Astrocyte (in vitro differentiated cells and primary cell): ENCODE measurements at places on chromosomes 16 and 17.

DNA sequence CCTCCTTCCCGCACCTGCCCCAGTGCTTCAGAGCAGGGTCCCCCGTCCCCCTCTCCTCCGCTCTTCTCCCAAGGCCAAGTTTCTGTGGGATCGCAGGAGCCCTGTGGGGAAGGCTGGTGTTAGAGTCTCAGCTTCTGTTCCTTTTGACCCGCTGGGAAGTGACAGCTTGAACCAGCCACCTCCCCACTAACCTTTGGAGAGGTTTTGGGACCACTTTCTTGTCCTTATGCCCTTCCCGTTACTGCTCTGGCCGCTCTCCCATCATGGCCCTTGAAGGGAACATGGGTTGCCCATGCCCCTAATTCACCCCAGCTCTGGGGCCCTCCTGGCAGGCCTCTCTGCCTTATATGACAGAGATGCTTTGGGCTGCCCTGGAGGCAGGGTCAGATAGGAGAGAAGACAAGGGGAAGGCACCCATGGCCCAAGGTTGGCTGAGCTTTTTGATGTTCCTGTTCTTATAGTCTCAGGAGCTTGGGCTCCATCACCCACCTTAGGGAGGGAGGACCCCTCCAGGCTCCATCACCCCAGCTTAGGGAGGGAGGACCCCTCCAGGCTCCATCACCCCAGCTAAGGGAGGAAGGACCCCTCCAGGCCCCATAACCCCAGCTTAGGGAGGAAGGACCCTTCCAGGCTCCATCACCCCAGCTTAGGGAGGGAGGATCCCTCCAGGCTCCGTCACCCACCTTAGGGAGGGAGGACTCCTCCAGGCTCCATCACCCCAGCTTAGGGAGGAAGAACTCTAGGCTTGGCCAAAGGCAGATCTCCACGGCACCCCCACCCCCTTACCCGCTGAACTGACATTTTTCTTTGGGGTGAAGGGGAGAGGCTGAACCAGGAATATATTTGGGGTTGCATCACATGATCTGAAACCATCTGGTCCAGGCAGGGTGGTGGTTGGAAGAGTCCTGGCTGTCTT is 45.0 kb downstream of the NT5M start:
- DNase-seq, result no peak

DNA sequence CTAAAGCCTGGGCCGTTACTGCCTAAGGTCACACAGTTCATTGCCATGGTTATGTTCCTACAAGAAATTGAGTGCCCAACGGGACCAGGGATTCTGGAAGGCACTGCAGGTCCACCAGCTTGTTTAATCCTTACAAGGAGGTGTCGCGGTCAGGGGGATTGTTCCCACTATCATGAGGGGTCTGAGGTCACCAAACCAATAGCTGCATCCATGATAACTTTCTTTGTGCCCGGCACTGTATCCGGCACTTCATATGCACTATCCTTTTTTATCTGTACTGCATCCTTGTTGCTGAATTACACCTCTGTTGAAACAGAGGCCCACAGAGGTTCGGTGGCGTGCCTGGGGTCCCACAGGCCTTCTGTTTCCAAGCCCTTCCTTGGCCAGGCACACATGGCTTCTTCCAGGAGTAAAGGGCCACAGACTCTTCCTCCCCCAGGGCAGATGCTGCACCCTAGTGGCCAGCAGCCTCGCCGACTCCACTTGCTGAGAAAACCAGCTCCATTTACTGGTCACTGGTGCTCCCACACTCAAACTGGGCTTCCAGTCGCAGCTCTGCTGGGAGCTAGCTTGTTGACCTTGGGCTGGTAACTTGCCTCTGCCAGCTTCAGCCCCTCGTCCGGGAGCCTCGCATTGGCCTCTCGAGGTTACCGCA is 82.0 kb upstream of the PLCG2 start:
- peak; percentile 32 for DNase-seq

DNA sequence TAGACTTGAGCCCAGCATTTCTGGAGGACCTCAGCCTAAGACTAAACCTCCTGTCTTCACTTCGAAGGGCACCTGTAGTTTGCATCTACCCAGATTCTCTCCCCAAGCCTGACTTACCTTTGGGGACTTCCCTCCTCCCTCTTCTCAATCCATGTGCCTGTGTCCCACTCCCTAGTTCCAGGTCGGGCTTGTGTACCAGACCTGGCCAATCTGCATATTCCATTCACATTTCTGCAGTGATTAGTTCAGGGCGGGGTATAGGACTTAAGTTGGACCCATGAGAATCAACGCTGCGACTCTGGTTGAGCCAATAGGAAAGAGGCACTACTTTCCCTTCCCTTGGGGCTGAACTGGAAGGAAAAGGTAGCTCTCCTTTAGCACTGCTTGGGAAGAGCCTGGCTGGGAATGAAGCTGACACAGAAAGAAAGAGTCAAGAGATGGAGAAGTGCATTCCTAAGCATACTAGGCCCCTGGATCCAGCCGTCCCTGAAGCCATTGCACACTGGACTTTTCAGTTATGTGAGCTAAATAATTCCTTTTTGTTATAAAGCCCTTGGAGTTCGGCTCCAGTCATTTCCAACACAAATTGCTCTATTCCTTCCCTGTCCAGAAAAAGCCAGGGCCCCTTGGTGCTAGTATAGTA is 2.5 kb downstream of the TRADD start:
- DNase-seq, result no peak

DNA sequence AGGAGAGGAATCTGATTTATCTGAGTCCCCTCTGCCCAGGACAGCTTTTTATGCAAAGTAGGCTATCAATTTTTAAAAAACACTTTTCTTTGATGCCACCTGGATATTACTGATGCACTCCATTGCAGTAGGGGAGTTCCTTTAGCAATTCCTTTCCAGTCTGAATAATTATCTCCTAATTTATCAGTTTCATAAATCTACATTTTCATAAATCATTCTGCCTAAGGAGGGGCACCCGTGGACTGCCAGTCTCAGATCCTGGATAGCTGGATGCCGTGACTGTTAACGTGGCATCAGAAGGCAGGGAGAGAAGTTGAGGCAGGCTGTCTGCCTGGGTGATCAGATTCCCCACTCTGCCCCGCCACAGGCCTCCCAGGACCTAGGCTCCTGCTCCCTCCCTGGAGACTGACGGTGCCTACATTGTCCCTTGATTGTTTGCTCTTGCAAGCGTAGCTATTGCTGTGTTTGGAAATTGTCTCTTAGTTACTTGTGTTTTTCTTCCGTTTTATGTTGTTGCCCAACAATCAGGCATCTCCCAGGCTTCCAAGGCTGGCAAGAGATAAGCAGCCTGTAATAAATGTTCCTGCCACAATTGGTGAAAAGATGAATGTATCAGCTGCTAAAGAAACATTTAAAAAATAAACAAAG is 75.2 kb downstream of the KATNIP start:
- DNase-seq, result peak; percentile 43

DNA sequence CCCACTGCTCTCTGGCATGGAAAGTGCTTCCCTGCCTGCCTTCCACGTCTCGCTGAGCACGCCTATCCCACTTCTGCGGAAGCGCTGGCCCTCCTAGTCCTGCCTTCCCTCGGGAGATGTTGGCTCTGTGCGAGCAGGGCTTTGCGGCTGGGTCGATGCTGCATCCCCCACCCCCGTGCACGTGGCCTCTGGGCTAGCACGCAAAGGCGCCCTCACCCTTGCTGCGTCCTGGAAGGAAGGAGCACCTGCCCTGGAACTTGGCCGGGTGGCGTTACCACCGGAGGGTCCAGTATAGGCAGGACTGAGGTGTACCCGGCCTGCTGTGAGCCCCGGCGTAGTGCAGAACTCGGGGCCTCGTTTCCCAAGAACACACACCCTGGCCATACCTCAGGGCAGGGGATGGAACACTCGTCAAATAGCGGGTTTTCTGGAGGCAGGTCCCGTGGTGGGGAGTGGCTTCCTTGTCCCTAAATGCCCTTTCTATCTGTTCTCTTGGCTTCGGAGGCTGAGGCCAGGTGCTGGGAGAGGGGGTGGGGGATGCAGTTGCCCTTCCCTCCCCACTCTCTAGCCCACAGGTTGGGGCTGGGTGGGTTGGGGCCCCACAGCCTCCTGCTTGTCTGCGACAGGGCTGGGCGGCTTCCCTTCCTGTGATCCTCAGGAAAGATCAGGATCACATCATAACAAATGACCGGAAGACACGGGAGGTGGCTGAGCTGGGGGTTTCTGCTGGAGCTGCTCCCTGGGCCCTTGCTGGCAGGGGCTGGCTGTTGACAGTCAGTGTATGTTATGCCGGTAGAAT is 17.4 kb downstream of the BAIAP2 start:
- DNase-seq, result no peak

GRCh38 chr17:62649570-62649969 is 22.1 kb downstream of the MRC2 start:
- no peak for DNase-seq

DNA sequence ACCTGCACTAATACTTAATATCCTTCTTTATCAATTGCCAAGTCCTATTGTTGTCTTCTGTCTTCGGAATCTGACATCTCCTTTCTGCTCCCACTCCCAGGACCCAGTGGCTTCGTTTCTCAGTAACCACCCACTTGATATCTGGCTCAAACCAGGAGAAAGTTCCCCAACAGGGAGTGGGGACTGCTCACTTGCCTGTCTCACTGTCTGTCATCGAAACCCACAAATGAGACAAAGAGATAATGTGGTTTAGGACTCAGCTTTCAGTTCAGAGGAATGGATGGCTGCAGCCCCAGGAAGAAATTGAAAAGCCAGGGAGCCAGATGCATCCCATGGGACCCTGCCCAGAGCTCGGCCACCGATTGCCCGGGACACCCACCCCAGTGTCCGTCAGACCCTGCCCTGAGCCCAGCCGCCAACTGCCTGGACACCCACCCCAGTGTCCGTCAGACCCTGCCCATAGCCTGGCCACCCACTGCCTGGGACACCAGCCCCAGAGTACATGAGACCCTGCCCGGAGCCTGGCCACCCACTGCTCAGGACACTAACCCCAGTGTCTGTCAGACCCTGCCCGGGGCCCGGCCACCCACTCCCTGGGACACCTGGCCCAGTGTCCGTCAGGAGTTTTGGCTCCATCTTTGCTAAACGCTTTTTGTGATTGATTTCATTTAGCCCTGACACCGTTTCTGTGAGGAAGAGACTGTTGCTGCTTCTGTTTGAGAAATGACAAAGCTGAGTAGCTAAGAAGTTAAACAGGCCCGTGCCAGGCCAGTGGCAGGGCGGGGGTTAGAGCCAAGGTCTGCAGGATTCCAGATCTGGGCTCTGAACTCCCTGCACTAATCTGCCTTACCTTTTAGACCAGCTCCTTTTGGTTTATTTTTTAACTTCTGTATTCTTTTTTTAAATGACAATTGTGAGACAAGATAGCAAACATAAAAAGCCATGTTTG is 251.4 kb downstream of the PHKB start:
- DNase-seq, result peak; percentile 40

DNA sequence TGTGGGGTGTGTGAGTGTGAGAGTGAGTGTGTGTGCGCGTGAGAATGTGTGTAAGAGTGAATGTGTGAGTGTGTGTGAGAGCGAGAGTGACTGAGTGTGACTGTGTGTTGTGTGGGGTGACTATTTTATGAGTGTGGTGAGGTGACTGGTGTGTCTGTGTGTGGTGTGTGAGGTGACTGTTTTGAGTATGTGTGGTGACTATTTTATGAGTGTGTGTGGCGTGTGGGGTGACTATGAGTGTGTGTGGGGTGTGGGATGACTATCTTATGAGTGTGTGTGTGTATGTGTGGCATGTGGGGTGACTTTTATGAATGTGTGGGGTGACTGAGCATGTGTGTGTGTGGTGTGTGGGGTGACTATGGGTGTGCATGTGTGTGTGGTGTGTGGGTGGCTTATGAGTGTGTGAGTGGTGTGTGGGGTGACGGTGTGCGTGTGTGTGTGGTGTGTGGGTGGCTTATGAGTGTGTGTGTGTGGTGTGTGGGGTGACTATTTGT is 152.9 kb upstream of the PLCG2 start:
- DNase-seq, result peak; percentile 63
